ENCODE measurements at places on chromosomes 11 and 22.

- DNase-seq: no peak
Observed at GRCh38 chr22:41907436-41908401, 7.2 kb downstream of the SHISA8 start.

- DNase-seq: no peak
Observed at GRCh38 chr11:96736601-96737000, 346.8 kb downstream of the JRKL start.

GRCh38 chr11:92852229-92852628 lies 117.2 kb upstream of the MTNR1B start:
- no peak for DNase-seq

- DNase-seq: no peak
Observed at GRCh38 chr22:26442086-26442756, 13.2 kb downstream of the ASPHD2 start.

- DNase-seq: peak; percentile 20
Observed at GRCh38 chr22:20967697-20968211, 699 bp downstream of the AIFM3 start.

DNA sequence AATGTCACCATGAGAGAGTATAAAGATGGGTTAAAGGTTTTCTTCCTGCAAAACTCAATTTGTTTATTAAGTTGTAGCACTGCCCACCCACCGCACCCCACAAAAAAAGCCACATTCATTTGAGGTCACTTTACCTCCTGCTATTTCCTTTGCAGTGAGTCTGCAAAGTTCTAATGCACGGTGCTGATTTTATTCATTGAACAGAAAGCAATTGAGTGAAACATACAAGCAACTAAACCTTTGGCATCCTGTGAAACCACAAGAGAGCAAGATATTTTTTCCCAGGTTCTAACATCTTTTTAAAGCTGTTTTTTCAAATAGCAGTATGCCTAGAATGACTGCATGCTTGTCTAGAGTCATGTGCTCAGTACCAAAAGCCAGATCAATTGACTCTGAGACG lies 39.0 kb downstream of the RRAS2 start:
- no peak for DNase-seq

Measured in nephron progenitor cell (in vitro differentiated cells).